Bronchial epithelial cell (primary cell): ENCODE measurements at places on chromosomes 7 and 10.

DNA sequence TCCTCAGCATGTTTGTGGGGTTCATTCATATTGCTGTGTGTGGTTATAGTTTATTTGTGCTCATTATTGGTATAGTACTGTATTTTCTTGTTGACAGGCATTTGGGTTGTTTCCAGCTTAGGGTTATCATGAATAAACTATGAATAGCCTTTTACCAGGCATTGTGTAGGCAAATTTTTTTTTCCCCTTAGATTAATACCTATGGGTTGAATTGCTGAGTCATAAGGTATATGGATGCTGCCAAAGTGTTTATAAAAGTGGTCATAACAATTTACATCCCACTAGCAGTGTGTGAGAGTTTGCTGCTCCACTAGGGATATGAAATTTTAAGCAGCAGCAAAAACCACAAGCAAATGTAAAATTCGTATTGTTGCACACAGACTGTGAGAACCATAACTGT is 175.0 kb downstream of the PLPP4 start:
- DNase-seq: no peak

DNA sequence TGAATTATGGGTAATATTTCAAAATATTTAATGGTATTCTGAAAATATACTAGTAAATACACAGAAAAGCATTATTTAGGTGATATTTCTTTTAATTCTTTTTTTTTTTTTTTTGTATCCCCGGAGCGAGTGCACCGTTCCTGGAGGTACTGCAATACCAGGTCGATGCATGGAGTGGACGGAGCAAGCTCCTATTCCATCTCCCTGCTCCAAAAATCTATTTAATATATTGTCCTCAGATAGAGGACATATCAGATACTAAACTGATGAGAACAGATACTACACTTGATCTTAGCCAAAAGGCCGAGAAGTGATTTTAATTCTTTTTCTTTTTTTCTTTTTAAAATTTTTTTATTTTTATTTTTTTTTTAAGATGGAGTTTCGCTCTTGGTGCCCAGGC is 10.8 kb downstream of the BTRC start:
- no peak for DNase-seq

DNA sequence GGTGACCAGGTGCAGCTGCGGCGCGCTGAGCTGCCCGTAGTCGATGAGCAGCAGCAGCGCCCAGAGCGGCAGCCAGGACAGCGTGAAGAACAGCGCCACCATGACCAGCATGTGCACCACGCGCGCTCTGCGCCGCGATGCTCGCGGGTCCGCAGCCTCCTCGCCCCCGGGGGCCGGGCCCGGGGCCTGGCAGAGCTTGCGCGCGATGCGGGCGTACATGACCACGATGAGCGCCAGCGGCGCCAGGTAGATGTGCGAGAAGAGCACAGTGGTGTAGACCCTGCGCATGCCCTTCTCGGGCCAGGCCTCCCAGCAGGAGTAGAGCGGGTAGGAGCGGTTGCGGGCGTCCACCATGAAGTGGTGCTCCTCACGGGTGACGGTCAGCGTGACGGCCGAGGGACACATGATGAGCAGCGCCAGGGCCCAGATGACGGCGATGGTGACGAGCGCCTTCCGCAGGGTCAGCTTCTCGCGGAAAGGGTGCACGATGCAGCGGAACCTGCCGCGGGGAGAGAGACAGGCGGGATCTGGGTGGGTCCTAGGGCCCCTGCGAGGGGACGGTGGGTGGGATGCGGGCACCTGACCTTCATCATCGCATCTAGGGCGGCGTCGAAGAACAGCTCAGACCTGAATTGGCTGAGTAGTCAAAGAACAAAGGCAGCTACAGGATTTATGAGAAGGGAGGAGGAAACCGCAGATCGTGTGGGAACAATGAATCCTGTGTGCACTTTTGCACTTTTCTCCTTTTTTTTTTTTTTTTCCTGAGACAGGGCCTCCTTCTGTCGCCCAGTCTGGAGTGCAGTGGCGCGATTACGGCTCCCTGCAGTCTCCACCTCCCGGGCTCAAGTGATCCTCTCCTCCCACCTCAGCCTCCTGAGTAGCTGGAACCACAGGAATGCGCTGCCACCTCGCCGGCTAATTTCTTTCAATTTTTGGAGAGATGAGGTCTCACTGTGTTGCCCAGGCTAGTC is 22.4 kb upstream of the PPA1 start:
- DNase-seq: peak; percentile 62

GRCh38 chr7:40346554-40346953 is 211.7 kb downstream of the SUGCT start:
- DNase-seq: no peak

GRCh38 chr10:30878920-30879319 is 152.7 kb downstream of the ZNF438 start:
- no peak for DNase-seq

DNA sequence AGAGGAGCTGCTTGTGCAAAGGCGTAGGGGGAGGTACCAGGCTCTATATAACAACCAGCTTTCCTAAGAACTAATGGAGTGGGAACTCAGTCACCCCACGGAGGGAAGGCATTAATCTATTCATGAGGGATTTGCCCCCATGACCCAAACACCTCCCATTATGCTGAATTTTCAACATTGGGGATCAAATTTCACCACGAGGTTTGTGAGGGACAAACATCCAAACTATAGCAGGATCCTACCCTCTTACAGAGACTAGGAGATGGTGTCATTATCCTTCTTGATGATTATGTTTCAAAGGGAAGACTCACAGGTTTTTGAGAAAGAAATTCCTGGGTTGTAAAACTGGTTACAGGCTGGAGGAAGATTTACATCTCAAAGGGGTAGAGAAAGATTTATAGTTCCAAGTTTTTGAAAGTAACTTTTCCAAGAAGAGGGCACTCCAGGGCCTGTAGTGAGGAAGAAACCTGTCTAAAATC is 295.0 kb upstream of the DKK1 start:
- no peak for DNase-seq
